Fibroblast of the conjunctiva (primary cell): ENCODE measurements at places on chromosomes 1 and 21.

GRCh38 chr1:117985973-117986372, 56.4 kb downstream of the WDR3 start:
- DNase-seq, result no peak

DNA sequence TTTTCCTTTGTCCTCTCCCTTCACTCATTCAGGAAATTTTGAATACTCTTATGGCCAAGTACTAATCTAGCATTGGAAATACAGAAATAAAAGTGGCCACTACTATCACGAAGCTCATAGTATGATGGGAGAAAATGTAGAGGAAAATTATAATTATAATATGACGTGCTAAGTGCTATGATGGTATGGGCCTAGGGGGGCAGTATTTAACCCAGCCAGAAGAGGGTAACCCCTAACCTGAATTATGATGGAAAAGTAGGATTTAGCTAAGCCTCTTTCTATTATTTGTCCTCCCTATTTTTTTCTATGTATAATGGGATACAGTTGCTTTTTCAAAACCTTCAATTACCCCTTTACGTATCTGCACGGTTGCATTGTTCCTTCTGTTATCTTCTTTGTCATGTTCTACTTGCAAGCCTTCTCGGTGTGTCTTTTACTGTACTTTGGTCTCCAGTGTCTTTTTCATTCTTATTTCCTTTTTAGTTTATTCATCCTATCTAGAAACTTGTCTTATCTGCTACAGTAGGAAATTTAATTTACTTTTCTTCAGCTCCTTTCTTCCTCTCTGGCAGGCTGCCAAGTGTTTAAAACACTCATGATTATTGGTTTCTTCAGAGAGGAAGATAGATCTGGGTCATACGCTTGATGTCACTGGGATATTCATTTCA, 88.8 kb upstream of the GPR52 start:
- DNase-seq, result no peak

- no peak for DNase-seq
These were observed 1.5 kb downstream of the TTC3 start for GRCh38 chr21:37074546-37074945.

- DNase-seq, result no peak
These were observed 181.1 kb downstream of the RWDD3 start for GRCh38 chr1:95415146-95415545.

DNA sequence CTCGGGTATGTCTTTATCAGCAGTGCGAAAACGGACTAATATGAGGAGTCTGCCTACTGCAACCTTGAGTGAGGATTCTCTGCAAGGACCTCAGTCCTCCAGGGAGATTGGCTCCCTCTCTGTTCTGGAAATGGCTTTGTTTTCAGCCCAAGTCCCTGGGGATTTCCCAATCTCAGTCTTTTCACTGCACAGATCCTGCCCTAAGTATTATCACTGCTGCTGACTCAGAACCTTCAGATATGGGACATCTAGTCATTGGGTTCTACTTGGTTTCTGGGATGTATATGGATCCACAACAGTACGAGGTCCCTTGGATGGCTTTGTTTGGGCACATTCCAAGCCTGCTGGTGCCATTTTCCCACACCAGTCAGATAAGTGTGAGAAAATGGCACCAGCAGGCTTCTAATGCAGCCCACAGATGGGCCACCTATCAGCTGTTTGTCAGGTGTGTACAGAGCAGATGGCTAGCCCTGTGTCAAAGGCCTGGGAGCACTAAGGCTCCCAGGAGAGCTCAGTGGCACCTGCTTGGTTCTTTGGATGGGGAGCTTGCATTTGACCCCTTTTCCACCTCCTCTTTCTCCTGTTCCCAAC, 27.4 kb downstream of the ELF3 start:
- no peak for DNase-seq

- no peak for DNase-seq
These were observed 54.0 kb downstream of the LTN1 start for GRCh38 chr21:28938726-28939125.

DNA sequence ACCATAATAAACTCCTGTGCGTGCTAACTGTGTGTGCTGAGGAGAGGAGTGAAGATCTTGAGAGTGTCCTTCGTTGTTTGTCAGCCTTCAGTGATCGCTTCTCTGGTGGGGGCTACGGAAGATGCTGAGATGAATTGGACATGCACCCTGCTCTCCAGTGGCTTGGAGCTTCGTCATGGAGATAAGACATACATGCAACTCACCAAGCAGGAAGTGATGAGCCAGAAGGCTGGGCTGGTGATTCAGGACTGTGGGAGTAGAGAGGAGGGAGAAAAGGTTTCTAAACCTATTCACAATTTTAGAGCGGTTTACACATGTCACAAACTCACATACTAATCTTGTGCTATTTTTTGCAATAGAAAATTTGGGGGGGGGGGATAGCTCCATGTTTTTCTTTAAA, 128.9 kb upstream of the ADAR start:
- DNase-seq, result no peak

GRCh38 chr1:17137441-17137840, 18.2 kb upstream of the PADI2 start:
- no peak for DNase-seq

GRCh38 chr1:3034728-3035562, 13.7 kb downstream of the ACTRT2 start:
- no peak for DNase-seq

DNA sequence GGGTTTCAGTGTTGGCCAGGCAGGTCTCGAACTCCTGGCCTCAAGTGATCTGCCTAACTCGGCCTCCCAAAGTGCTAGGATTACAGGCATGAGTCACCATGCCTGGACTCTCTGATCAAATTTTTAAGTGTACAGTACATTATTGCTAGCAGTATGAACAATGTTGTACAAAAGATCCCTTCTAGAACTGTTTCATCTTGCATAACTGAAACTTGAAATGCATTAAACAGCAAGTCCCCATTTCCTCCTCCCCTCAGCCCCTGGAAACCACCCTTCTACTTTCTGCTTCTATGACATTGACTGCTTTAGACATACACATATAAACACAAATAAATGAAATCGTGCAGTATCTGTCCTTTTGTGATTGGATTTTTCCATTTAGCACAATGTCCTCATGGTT, 463.4 kb downstream of the PTPRC start:
- DNase-seq, result no peak

- DNase-seq, result no peak
These were observed 6.7 kb upstream of the CSRP1 start for GRCh38 chr1:201513498-201514243.
